ENCODE measurements at places on chromosomes 5 and 9.
A peak's percentile ranks its signal among the peaks of the same experiment; 100 is the strongest.

GRCh38 chr9:72149231-72149975 lies at the start of gene GDA:
Gene GDA, plus strand, starts transcription at chr9:72149440. Its CDS starts 120 bp downstream, at chr9:72149560.
- no peak for DNase-seq

GRCh38 chr9:132350861-132351315 lies 3.9 kb downstream of the SETX start:
- DNase-seq, result peak; percentile 15

DNA sequence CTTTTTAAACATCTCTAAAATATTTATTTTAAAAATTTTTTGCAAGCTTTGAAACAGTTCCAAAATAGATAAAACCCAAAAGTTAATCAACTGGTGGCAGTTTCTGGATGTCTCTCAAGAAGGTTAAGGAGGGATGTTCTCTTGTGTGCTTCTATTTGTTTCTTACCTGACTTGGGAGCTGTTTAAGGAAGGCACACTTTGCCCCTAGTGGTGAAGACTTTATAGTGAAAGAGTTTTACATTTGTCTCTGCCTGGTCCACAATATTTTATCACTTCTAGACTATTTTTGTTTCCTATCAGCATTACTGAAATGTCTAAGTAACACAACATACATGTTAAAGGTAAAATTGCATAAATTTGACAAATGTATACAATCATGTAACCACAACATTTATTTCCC lies 552.8 kb downstream of the SEMA5A start:
- peak; percentile 25 for DNase-seq

DNA sequence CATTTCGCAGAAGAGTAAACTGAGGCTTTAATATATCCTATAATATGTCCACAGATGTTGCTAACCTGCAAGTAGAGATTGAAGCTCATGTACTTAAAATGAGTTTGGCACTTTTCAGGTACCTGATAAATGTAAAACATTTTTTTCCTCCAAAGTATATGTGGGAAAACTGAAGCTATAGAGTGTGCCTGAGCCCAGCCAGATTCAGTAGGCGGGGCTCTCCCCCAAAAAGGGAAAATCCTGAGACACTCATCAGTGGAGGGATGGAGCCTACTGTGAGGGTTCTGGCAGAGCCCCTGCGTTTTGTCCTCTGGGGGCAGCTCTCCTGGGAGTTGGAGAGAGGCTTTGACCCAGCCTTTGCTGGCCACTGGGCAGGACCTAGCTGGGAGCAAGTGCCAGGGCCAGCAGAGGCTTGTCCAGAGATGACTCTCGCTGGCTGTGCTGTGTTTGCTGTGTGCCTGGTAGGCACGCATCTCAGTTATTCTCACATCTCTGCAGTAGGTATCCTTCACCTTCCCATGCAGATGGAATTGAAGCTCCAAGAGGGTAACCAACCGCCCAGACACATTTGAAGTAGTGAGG lies 81.1 kb upstream of the SPRY4 start:
- no peak for DNase-seq

- no peak for DNase-seq
Measured at GRCh38 chr5:73603998-73604397, 22.0 kb upstream of the ARHGEF28 start.

DNA sequence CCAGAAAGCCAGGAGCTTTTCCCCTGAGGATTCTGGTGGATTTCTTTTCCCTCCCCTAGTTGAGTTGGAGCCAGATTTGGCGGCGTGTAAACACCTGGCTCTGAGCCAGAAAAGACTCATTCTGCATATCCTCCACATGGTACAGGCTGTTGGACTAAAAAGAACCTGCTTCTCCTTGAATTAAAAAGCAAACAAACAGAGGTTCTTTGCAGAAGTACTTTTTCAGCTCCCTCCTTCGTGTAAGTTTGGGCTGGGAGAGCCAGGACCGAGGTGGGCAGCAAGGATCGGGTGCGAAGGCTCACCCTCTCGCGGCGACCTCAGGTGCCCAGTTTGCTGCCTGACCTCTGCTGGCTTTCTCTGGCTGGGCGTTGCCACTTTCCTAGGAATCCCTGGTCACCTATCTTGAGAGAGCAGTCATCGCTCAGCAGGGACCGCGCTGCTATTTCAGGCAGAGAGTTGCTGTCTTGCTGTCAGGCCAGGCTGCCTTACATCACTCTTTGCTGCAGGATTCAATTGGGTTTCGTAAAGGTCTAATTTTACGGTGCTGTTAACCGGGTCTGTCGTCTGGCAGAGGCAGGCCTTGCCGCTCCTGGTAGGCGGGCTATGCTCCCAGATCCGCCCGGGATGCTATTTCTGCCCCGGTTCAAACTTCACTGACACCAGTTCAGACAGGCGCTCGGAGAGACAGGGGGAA lies 3.2 kb downstream of the PAPPA start:
- DNase-seq, result peak; percentile 88

- peak; percentile 10 for DNase-seq
Measured at GRCh38 chr5:34038390-34038789, 4.6 kb downstream of the C1QTNF3 start.

DNA sequence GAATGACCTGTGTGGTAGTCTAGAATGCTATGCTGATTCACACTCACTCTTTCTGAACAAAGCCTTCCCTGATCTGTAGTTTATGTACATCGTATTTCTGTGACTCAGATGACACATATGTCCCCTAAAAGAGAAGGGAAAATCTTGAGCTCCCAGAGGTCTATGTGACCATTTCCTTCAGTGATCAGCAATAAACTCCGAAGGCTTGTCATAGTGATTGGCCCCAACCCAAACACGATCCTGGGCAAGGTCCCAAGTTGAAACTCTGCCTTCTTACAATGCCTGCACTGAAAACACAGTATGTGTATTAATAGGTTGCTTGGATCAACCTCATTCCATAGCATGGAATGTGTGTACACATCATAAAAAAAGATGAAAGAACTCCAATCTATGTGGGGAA lies 685.8 kb downstream of the MAT2B start:
- DNase-seq, result no peak

DNA sequence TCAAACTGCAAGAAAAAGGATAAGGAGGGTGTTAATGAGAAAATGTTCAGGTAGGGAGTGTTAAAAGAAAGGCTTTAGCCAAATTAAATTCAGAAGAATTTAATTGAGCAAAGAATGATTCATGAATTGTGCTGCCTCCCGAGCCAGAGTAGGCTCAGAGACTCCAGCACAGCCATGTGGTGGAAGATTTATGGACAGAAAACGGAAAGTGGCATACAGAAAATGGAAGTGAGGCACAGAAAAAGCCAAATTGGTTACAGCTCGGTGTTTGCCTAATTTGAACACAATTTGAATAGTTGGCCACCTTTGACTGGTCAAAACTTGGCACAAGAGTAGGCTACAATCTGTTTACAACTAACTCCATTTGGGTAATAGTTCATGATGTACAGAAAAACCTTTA lies 9.6 kb upstream of the SLC30A5 start:
- peak; percentile 13 for DNase-seq

DNA sequence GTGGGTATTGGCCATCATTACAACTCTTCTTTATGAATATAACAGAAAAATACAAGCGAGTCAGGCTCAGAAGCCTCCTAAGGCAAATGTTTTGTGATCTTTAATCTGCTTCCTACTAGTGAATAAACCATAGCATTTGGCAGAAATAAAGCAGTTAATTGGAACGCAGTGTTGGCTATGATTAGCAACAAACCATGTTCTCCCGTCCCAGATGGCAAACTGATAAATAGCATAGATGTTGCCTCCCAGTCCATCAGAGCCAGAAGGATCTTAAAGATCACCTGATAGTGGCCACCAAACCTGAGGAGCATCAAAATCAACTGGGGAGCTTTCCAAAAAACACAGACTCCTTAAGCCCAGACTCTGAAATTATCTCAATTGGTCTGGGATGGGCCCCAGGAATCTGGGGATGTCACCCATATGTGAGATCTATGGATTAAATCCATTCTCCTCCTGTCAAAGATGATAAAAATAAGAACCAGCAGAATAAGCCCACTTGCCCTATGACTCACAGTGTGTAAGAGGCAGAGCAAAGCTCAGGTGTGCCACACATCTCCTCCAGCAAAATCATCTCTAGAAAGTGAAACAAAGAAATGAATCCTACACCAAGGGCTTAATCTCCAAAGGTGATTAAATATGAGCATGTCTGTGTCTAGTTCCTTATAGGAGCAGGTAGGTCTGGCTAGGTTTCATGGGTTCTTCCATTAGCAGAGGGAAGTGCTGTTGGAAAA lies 50.3 kb downstream of the APBA1 start:
- no peak for DNase-seq

GRCh38 chr5:140398379-140398811 lies 3.2 kb upstream of the ANKHD1 start:
- DNase-seq, result peak; percentile 27

GRCh38 chr9:134522502-134522848 lies 119.1 kb upstream of the COL5A1 start:
- DNase-seq, result no peak

DNA sequence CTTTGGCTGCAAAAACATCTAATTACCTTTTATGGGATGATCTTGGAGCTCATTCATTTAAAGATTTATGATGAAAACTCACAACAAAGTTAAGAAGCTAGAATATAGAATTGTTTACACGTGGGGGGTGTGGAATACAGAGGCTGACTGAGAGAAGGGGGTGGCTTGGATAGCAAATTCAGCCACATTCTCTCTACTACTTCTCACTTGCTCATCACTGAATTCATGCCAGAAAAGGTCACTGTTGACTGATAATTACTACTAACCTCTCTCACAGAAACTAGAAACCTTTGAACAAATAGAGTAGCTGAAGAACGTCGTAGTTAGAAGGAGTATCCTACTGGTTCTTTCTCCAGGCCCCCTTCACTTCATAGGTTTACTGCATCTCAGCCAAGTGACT lies 808.2 kb downstream of the BRINP1 start:
- no peak for DNase-seq

GRCh38 chr9:113737517-113738271 lies 138.4 kb upstream of the ZNF618 start:
- DNase-seq, result peak; percentile 53

- no peak for DNase-seq
Measured at GRCh38 chr5:44891116-44891515, 82.4 kb downstream of the MRPS30 start.

GRCh38 chr5:127589309-127590030 lies 59.4 kb upstream of the CTXN3 start:
- no peak for DNase-seq

- DNase-seq, result no peak
Measured at GRCh38 chr9:91746904-91747303, 203.1 kb downstream of the ROR2 start.

- DNase-seq, result peak; percentile 68
Measured at GRCh38 chr9:89278997-89279739, 31.8 kb upstream of the CKS2 start.

DNA sequence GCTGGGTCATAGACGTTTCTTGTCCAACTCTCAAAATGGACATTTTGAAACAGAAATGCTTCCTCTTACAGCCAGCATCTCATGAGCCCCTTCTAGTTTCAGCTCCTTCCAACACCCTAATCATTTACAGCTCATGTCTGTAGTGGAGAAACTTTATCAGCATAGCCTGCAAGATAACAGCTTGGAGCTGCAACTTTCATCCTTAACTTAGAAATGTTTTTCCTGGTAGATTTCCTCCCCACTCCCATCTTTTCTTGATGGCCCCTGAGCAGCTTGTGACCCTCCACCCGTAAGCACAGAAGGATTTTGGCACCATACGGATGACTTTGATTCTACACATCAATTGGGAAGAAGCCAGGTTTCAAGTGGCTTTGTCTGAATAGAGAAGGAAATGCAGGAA lies 53.5 kb upstream of the TGFBR1 start:
- no peak for DNase-seq

DNA sequence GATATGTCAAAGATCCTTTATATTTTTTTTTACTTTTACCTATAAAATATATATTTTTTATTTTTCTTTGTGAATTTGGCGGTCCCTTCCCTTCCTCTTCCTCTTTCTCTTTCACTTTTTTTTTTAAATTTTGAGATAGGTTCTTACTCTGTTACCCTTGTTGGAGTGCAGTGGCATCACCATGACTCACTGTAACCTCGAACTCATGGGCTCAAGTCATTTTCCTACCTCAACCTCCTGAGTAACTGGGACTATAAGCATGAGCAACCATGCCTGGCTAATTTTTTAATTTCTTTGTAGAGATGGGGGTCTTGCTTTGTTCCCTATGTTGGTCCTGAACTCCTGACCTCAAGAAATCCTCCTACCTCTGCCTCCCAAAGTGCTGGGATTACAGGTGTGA lies 258.0 kb upstream of the CLINT1 start:
- DNase-seq, result no peak

GRCh38 chr9:21862871-21863270 lies 60.4 kb downstream of the MTAP start:
- DNase-seq, result no peak

DNA sequence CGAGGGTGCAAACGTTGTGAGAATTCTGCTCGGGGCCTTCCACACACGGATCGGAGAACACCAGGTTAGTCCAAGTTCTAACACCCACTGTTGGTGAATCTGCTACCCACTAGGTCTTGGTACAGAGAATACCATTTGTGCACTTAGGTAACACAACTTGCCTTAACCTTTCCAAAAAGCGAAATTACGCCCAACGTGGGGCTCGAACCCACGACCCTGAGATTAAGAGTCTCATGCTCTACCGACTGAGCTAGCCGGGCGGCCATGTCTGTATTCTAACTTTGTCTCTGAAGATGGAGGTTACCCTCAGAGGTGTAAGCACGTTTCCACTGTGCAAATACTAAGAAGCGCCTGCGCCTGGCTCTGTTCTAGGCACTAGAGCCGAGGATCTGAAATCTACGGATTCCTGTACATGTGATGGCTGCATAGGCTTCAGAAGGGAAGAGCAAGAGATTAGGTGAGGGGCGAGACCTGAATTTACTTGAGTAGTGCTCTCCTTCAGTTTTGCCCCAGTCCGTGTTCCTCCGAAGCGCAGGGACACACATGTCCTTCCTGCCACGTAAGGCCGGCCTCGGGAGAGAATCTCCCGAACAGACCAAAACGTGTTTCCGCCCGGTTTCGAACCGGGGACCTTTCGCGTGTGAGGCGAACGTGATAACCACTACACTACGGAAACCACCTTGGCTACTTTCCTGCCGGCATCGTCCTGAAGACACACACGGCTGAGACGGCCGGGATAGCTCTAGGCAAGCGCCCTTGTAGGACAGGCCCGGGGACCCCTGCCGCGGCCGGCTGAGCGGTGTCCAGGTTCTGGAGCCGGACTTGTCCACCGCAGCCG lies 1.1 kb upstream of the TRIM41 start:
- DNase-seq, result peak; percentile 97

DNA sequence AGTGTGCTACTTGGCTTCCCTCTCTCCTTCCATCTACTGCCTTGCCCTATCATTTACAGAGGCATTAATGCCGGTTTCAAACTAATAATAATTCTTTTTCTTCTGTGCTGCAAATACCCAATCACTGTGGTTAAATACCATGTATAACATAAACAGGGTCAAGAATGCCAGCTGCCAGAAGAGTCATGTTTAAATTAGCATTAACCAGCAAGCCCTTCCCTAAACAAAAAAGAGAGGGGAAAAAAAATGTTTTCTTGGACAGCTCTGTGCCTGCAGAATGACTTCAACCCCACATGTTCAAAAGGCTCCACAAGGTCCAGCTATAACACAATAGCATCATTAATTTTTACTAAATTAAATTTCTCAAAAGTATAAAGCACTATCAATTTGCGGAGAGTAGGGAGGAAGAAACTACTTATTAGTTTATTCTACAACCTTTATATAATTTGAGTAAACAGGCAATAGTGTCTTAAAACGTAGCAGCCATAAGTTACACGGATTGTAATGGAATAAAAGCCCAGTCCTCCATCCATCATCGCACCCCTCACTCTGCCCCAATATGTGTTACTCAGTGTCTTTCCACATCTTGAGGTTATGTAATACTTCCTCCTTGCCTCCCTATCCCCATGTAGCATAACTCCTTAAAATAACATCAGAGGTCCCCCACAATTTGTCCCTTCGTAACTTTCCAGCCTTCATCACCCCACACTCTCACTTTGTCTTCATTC lies 3.9 kb downstream of the LPAR1 start:
- DNase-seq, result peak; percentile 52
